ENCODE measurements at places on chromosomes 3 and 15.

GRCh38 chr3:58164906-58165821, 45.6 kb downstream of the DNASE1L3 start:
- DNase-seq, result no peak

- no peak for DNase-seq
Observed at GRCh38 chr15:31337352-31338031, 10.9 kb downstream of the KLF13 start.

- no peak for DNase-seq
Observed at GRCh38 chr15:93989440-93989998, 241.8 kb upstream of the MCTP2 start.

DNA sequence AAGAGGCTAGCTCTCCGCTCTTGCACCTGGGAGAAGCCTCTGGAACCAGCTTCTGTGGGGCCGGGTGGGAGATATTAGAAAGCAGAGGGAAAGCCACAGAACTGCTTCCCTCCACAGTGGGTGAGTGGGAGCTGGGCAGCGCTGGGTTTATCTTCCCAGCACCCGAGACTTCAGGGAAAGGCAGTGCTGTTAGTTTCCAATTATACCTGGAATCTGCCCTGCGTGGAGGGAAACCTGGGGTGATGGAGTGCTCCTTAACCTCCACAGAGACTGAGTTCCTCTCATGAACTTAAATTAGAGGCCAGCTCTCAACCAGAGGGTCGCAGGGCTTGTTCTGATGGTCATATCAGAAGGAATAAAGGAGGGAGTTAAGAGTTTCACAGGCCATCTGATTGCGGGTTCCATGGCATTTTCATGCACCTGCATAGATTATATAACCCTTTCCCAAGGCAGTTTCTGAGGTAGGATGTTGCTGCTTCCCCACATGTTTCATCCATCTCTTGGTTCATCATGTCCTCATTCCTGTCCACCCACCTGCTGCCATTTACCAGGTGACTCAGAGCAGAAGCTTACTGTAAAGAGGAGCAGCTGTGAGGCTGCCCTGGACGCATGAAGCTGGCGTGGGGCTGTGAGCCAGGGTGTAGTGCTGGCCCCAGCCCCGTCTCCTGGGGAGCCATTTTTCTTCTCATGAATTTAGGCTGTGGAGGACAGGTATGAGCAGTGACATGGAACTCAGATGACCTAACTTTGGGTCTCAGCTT, 42.5 kb downstream of the CA12 start:
- no peak for DNase-seq

DNA sequence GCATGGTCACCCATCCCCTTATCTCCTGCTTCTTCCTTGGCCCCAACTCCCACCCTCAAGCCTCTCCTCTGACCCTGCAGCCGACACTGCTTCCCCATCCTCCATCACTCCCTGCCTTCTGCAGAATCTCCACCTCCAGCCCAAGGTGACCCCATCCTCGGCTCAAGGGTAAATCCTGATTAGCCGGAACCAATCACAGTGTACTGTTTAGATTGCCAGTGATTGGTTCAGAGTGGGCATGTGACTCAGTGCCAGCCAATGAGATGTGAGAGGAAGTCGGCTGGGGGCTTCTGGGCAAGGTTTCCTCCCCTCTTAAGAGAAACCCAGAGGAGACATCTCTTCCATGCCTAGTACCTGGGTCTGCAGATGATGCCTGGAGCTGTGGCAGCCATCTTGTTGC, 10.3 kb downstream of the CACNA2D2 start:
- no peak for DNase-seq

DNA sequence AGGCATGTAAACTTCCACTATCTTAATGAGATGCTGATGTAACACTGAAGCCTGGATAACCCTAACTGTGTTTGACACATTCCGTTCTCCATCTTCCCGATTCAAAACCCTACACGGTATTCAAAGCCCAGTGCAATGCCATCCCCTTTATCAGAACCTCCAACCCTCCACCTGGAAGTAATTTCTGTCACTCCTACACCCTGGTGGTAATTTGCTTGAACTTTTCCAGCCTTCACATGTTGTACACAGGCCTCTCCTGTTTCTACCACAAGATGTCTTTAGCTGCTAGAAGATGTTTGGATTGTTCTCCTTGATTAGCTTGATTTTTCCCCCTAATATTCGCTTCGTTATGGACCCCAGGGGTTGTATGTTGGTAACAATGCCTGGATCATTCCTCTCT, 208.9 kb downstream of the CHST2 start:
- peak; percentile 28 for DNase-seq

DNA sequence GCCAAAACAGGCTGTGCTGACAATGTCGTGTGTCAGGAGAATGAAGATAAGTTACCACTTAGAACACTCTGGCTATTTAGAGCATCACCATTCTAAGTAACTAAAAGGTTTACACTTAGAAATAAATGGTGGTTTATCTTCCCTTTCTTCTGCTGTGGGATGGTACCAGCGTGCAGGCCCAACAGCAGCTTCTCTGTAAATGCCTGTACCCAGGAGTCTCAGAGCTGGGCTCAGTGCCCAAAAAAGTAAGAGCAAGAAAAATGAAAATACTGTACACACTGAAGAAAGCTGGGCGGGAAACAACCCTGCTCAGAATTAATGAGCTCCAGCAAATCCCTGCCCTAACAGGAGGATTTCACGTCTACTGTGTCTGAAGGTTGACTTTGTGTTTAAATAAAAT, 206.5 kb downstream of the MFSD1 start:
- DNase-seq, result no peak

GRCh38 chr15:42279234-42279723, 6.0 kb upstream of the TMEM87A start:
- no peak for DNase-seq

DNA sequence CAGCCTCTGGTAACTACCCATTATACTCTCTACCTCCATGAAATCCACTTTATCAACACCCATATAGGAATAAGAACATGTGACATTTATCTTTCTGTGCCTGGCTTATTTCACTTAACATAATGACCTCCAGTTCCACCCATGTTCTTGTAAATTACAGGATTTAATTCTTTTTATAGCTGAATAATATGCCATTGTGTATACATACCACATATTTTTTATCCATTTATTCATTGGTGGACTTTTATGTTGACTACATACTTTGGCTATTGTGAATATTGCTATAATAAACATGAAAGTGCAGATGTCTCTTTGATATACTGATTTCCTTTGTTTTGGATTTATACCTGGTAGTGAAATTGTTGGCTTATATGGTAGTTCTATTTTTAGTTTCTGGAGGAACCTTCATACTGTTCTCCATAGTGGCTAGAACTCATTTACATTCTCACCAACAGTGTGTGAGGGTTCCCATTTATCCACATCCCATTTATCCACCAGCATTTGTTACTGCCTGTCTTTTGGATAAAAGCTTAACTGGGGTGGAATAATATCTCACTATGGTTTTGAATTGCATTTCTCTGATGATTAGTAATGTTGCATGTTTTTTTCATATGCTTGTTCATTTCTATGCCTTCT, 473.4 kb downstream of the TBL1XR1 start:
- no peak for DNase-seq

GRCh38 chr3:156037356-156037755, 83.0 kb upstream of the KCNAB1 start:
- no peak for DNase-seq

DNA sequence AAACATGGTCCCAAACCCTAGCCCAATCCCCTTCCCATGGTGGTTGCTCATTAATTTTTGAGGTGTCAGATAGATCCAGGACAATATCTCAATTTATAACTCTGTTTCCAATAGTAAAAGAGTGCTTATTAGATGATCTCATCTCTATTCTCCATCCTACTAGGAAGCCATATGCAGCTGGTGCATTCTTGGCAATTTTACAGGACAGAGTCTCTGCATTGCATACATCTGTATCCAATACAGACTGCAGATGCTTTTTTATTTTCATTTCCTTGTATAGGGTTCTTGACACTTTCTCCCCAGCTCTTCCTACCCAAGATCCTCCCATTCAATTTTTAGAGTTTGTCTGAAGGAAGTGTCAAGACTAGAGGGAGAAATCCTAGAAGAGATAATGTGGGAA, 194.8 kb upstream of the DPH6 start:
- no peak for DNase-seq

DNA sequence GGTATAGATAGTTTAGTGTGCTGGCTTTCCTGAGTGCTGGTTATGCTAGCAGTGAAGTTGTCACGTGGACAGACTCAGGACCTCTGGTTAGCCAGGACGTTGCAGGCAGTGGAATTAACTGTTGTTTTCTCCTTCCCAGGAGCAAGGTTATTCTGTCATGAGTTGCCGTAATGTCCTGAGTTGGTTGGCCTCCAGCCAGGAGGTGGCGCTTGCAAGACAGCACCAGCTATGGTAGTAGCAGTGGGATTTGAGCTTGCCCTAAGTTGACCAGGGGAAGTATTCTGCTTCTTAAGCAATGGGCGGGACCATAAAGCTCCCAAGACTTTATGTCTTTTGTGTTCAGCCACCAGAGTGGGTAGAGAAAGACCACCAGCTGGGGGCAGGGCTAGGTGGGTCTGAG, 240.7 kb upstream of the DNAJC19 start:
- no peak for DNase-seq

GRCh38 chr3:81741216-81741615, 20.2 kb downstream of the GBE1 start:
- no peak for DNase-seq

GRCh38 chr3:108093616-108094015, 2.8 kb upstream of the CD47 start:
- no peak for DNase-seq

DNA sequence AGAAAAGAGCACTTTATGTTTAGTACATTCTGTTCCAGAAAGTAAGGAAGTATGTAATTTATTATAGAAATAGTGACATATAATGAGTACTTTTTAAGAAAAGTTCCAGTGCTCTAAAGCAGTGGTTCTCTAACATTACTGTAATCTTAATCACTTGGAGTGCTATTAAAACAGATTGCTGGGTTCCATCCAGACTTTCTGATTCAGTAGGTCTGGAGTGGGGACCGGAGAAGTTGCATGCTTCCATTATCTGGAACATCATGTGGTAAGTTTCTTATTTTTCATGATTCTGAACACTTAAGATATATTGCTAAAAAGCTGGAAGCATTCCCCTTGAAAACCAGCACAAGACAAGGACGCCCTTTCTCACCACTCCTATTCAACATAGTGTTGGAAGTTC, 47.5 kb upstream of the ARL14 start:
- DNase-seq, result no peak

DNA sequence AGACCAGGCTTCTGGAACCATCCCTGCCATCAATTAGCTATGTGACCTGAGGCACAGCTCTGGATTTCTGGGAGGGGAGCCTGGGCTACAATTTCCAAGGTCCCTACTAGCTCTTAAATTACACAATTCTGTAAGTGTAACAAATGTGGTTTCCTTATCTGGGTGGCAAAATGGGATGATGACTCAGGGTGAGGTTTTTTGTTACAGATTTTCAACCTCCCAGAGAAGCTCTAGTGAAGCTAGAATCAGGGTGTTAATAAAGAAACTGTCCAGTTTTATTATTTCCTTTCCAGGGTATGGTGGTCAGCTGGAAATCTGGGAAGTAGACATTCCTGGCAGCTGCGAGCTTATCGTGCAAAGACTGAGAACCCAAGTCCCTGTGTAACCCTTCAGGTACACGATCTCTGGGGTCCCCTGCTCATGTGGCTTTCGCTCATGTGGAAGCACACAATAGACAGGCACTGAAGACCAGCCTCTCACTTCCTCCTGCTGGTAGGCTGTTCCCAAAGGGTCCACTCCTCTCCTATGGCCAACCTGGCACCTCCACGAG, 7.3 kb downstream of the RAB27A start:
- DNase-seq, result peak; percentile 77

GRCh38 chr3:135084405-135084804, 289.3 kb downstream of the EPHB1 start:
- no peak for DNase-seq

- DNase-seq, result peak; percentile 42
Observed at GRCh38 chr3:63949005-63949404, 36.8 kb upstream of the SCAANT1 start.

- no peak for DNase-seq
Observed at GRCh38 chr3:64059484-64060175, 36.3 kb upstream of the PSMD6 start.

- no peak for DNase-seq
Observed at GRCh38 chr3:11721479-11721878, 77.8 kb upstream of the VGLL4 start.

GRCh38 chr15:48330105-48330785, 984 bp upstream of the DUT start:
- peak; percentile 38 for DNase-seq

GRCh38 chr15:73818308-73818985, 54.9 kb upstream of the TBC1D21 start:
- no peak for DNase-seq

DNA sequence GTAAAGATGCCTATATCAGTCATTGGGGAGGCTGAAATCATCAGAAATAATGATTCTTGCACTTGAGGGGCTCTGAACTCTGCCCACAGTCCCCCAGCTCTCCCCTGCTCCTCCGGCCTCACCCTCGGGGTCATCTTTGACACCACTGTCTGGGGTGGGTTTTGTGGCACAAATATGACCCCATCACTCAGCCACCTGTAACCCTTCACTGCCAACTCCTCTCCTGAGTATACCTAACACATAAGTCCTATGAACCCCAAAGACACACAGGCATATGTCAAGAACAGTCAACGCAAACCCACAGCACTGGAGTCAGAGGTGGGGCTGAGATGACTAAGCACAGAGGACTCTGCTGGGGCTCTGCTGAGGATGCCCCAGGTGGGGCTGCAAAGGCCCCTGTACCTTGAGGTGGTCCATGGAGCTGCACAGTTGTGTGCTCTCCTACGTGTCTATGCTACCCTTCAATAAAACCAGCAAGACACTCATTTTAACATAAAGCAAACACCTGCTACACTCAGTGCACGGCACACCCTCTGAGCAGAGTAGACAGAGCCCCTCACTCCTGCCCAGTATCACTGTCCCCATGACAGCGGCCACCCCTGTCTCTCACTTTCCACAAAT, 29.9 kb downstream of the SLC41A3 start:
- DNase-seq, result no peak

DNA sequence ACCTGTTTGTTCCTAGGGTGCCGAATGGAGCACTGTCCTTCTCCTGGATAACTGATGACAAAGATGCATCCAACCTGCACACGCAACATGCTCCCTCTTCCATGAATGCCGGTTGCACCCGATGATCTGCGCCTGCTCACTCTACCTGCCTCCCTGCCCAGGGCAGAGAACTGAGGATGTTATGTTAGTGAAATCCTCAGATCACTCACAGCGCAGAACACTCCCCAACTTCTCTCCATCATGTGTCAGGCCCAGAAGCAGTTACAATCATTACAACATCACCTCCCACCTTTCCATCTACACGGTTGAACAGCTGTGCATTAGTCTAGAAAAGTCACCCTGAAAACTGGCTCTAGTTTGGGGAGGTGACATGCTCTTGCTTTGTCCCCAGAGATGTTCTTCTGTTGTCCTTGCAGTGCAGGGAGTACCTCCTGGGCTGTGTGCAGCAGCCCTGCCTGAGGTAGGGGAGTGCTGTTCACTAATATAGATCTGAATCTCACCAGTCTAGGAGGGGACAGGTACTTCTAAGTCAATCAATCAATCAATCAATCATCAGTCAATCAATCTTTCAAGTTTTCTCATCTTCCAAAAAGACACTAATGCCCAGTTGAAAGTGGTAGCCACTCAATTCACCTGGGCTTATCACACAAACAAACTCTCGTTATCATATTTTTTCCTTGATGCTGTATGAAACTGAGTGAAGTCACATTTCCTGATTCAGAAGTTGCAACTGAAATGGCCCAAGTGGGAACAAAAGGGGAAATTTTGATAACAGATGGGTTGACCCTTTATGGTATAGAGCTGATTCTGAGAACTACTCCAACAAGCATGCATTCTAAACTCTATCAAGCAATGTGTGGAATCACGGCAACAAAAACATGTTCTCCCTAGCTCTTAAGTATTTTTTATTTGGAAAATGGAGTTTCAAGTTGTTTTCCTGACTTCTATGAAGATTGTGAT, 15.4 kb upstream of the ISLR start:
- DNase-seq, result no peak
